ENCODE measurements at places on chromosomes 2 and 18. TPM values are rescaled to one million over a fixed set of nuclear protein-coding genes. Genes with fewer than 3 reads are reported as not detected.

Gene CCDC68
- 2.9 TPM for total RNA-seq

Gene DLX1
- total RNA-seq = not detected

Gene SLC8A1
- total RNA-seq = 13.5 TPM

Gene TACR1
- total RNA-seq = not detected

Gene SLC9A4
- 0.85 TPM for total RNA-seq

Gene FKBP1B
- total RNA-seq = 4.6 TPM

Gene PTGR3
- 38.4 TPM for total RNA-seq

Gene CFC1
- not detected for total RNA-seq

Gene PNKD
- total RNA-seq = 102 TPM

Gene CRYGD
- not detected for total RNA-seq

Gene EIF2AK2
- 61.2 TPM for total RNA-seq

Gene NEDD4L
- 57.4 TPM for total RNA-seq

Gene POU3F3
- total RNA-seq = not detected

Gene LAMA1
- not detected for total RNA-seq

Gene GALNT13
- total RNA-seq = 3.6 TPM

Gene RUFY4
- not detected for total RNA-seq

Gene FAM237A
- not detected for total RNA-seq

Gene TBC1D8
- total RNA-seq = 25.3 TPM

Gene SCLY
- total RNA-seq = 33.9 TPM

Gene GALR1
- total RNA-seq = not detected

Gene CYP27A1
- total RNA-seq = 2.0 TPM

Gene SOCS6
- total RNA-seq = 20.9 TPM

Gene MOGAT1
- 0.35 TPM for total RNA-seq

Gene PLA2R1
- 0.40 TPM for total RNA-seq

Gene MTLN
- total RNA-seq = 53.8 TPM

Gene HOXD9
- not detected for total RNA-seq

Gene ALPG
- 1.2 TPM for total RNA-seq

Gene APLF
- total RNA-seq = 4.5 TPM

Gene RGPD3
- total RNA-seq = not detected

Gene LYPD1
- 10.3 TPM for total RNA-seq

Gene PTPRM
- total RNA-seq = 32.5 TPM

Gene C2orf92
- total RNA-seq = 11.2 TPM

Gene LDAH
- 14.6 TPM for total RNA-seq

Gene FZD7
- 30.9 TPM for total RNA-seq

Gene UGT1A8
- total RNA-seq = 0.17 TPM

Gene SPDYA
- 1.9 TPM for total RNA-seq

Gene SCN2A
- not detected for total RNA-seq

Gene PJVK
- 14.6 TPM for total RNA-seq

Gene SCYGR3
- not detected for total RNA-seq

Gene EPHA4
- 21.3 TPM for total RNA-seq

Gene UGT1A4
- 73.6 TPM for total RNA-seq

Gene NEU4
- 0.92 TPM for total RNA-seq

Gene MEP1B
- total RNA-seq = not detected

Gene SH2D6
- total RNA-seq = 2.3 TPM

Gene MFF
- 144 TPM for total RNA-seq

Gene SLC11A1
- 0.35 TPM for total RNA-seq

Gene BOLL
- total RNA-seq = not detected

Gene HNMT
- 16.6 TPM for total RNA-seq

Gene MTCL1
- total RNA-seq = 29.6 TPM

Gene MLPH
- total RNA-seq = 283 TPM

Gene IWS1
- total RNA-seq = 51.3 TPM

Gene HOXD1
- not detected for total RNA-seq

Gene EVX2
- not detected for total RNA-seq

Gene DES
- 0.60 TPM for total RNA-seq

Gene GKN1
- not detected for total RNA-seq

Gene ARHGAP25
- not detected for total RNA-seq

Gene CREG2
- total RNA-seq = 9.0 TPM

Gene TCF7L1
- 2.3 TPM for total RNA-seq

Measured in PC-9 (cell line).